ENCODE measurements at places on chromosomes 12 and 14.
A peak's percentile ranks its signal among the peaks of the same experiment; 100 is the strongest.

DNA sequence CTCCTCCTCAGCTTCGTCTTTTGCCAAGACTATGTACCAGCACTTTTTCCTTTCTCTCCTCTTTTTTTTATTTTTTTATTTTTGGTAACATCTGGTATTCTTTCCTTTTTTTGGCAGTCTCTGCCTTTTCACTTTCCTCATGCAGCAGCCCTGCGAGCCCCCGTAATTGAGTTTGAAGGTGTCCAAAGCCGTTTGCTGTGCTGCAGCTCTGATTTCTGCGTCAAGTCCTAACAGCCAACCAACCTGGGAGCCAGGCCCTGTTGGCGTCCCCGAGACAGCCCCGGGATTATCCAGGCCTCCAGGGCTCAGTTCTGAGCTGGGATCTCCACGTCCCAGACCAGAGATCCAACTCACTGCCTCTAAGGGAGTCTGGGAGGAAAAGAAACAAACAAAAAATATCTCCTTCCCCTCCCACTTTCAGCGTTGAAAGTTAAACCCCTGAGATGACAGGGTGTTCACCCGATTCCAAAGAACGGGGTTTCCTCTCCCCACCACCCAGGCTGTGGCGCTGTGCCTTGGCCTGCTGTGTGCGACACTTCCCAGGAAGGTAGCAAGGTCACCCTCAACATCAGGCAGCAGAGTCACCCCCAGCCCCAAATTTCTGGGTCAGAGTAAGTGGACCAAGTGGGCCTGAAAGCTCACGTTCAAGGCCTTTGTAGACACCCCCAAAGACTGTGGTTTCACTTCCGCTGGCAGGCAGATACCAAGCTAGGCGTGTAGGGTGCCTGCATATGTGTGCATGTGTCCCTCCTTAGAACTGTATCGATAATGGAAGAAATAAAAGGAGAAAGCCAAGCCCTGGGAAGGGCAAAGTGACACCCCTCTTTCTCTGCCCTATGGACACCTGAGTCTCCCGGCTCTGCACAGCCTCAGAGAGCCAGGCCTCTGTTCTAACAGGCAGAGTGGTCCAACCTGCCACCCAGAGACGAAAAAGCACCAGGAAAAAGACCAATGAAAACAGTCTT is 11.1 kb downstream of the BCL11B start:
- DNase-seq: no peak

DNA sequence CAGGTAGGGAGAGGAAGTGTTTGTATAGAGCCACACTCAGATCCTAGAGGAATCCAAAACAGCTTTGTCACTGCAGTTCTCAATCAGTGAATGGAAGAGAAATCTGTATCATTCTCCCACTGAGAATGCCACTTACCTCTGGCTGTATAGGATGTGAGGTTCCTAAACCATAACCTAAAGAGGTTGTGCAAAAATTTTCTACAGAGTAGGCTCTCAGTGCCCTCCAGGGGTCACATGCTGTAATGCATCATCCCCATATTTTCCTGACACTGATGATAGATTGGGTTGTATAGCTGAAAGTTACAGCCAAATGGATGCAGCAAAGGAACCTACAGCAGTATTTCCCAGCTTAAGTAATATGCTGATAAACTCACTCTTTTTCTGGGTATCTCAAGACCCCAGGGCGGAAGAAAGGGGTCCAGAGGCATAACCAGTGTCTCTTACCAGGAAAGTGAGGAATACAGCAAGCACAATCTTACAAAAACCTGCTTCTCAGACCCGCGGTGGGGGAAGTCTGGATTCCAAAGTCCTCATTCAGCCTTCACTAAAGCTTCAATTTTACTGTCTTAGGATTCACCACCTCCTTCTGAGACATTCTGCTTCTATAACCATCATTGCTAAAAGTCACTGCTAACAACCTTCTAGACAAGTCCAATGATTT is 3.8 kb downstream of the BCDIN3D start:
- DNase-seq: no peak

DNA sequence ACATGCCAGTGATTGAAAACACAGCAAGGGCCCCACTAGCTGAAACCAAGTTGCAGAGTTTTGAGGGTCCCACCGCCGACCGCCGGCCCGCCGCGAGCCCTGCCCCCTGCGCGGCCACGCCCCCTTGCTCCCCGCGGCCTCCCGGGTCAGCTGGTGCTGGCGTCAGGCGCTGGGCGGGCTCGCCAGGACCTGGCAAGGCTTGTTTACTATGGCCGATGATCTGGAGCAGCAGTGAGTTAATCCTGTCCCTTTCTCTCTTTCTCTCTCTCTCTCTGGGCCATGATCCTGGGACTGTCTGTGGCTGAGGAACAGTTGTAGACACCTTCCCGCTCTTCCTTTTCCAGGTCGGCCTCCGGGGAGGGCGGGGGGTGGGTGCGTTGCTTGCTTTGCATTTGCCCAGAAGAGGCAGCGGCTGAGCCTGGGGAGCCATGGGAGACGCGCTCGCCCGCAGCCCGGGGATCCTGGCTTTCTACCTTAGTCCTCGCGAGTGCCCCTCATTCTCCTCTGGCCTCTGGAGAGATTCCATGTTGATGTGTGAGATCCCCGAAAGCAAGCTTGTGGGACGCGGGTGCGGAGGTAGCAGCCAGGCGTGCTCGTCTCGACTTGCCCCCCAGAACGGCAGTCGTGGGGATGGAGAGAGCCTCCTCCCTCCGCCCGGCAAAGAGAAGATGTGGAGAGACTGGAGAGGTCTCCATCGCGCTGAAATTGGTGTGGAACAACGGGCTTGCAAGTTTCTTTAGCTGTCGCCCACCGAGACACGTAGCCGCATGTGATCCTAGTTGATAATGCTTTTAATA is at the start of gene ABHD4:
TSS of gene ABHD4 (plus strand) at position 202 of the 797 bp plus-strand sequence. CDS start at position 209, 7 bp downstream.
- DNase-seq: peak; percentile 53

- DNase-seq: no peak
These were observed 24.1 kb downstream of the AHNAK2 start for GRCh38 chr14:104953896-104954656.

DNA sequence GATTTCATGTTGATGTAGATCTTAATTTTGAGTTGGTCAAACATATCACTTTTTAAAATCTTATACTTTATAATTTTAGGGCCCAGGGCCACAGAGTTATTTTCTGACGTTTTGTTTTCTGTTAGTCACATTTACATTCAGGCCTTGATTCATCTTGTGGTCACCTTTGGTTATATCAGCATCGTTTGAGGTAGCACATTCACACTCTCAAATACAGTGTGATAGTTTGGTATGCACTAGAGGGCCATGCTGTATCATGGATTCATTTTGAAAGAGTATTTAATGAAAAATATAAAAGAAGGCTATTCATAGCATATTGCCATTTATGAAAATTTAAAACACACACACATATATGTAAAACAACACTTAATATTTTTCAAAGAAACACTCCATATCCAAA is 274.6 kb downstream of the RAD51B start:
- DNase-seq: no peak

GRCh38 chr12:82357845-82358199 is 365 bp downstream of the CCDC59 start:
- DNase-seq: no peak

DNA sequence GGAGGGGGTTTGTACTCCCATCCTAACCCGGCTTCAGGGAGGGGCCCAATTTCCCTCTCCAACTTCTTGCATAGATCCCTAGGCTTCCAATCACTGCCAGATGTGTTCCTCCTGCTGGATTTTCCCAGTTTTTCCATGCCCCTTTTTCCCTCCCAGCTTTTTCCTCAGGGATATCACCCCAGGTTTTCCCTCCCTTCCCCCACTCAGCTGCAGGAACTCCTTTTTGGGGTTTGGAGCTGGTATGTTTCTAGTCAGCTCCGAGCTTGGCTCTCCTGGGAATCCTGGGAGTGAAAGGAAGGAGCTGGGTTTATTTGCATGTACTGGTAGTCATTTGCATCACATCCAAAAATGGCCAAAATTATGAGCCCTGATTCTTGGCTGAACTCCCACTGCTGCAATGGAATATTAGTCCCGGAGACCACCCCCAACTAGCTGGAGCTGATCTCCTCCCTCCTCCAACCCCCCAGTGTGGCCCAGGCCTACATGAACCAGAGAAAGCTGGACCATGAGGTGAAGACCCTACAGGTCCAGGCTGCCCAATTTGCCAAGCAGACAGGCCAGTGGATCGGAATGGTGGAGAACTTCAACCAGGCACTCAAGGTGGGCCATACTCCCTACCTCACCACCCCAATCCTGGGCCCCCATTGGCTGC is 1.4 kb upstream of the RDH5 start:
- no peak for DNase-seq

DNA sequence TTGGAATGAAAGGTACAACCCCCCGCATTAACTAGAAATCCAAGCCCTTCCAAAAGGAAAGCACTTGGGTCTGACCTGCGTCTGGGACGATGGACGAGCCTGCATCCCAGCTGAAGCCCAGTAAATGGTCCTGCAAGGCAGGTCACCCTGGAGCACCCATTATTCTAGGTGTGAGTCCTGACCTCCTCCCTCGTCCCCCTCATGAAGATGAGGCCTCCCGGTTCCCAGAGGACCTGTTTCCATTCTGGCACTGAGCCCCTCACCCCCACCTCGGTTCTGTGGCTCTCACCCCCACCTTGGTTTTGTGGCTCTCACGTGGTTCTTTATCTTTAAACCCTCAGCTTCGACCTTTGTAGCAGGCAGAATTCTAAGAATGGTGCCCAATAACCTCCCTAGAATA is 7.3 kb downstream of the IFI27 start:
- no peak for DNase-seq

- peak; percentile 89 for DNase-seq
These were observed 2.8 kb upstream of the ARID2 start for GRCh38 chr12:45726603-45727300.

DNA sequence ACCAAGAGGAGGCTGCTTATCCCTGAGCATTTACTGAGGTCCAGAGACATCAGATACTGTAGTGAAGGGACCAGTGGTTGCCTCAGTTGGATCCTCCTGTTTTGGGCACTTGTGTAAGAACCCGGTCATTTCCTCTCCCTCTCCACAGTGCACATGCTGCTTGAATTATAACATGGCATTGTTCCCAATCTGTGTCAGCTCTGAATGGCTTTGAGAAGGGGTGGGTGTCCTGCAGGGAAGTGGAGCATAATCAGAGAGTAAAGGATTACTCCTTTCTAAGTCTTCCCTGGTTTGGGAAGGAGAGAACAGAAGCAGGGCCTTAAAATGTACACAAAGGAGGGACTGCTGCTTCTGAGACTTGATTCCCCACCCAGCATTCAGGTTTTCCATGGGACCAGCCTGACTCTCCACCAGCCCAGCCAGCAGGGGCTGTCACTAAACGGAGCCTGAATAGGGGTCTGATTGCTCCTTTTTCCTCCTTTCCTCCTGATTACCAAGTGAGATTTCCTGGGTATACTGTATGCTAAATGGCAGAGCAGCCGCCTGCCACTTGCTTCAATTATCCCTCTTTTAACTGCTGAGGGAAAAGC is 78.4 kb downstream of the NRXN3 start:
- DNase-seq: peak; percentile 43

GRCh38 chr12:5548152-5548943 is 116.4 kb downstream of the NTF3 start:
- DNase-seq: no peak

- DNase-seq: no peak
These were observed 22.7 kb downstream of the LRRC74A start for GRCh38 chr14:76848879-76849278.

GRCh38 chr14:23573384-23574015 is 5.1 kb downstream of the JPH4 start:
- no peak for DNase-seq

DNA sequence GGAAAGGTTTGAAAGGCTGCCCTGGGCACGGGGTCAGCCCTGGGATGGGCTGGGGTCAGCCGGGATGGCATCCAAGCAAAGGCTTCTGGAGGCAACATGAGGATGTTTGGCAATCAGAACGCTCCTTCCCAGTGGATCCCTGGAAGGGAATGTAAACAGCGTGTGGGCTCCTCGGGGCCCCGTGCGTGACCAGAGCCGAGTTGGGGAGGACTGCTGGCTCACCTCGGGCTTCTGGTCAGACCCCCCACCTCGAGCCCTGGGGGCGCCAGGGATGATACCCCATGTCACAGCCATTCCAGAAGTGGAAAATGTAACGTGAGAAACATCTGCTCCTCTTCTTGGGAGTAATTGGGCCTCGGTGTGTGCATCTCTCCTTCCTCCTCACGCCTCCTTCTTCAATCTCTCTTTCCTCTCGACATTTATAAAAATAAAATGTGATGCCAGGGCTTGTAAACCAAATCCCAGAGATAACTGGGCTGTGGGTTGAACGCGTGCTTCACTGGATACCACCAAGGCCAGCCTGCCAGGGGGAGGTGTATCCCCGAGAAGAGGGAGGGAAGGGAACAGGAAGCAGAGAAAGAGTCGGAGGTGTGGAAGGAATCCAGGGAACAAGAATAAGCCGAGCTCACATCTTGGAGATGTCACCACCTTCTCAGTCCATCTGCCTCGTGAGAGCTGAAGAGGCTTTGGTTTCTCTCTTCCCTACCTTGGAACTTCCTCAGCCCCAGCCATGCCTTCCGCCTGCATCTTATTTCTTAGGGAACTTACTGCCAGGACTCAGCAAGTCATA is 144.8 kb downstream of the NUAK1 start:
- no peak for DNase-seq

DNA sequence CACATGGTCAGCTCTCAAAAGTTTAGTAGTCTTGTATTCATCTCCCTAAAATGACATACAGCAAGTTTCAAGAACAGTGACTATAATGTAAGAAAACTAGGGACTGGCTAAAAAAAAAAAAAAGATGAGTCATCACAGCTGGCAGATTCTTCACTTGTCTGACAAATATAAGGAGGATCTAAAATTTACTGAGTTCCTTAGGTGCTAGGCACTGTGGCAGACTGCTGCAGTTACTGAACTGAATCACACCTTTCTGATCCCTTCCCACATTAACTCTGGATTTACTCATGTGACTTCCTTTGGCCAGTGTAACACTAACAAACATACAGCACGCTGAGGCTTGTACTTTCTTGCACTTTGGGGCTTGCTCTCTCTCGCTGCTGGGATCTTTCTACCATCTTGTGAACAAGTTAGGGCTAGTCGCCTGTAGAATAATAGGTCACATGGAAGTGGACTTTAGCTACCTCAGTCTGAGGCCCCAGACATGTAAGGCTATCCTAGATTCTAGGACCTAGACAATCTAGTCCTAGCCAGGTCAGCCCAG is 32.1 kb downstream of the BAZ1A start:
- DNase-seq: no peak

- DNase-seq: no peak
These were observed at the start of gene ZFP36L1 for GRCh38 chr14:68792979-68793733. Gene ZFP36L1, minus strand, starts transcription at chr14:68793067. Its CDS starts 129 bp downstream, at chr14:68792938.

DNA sequence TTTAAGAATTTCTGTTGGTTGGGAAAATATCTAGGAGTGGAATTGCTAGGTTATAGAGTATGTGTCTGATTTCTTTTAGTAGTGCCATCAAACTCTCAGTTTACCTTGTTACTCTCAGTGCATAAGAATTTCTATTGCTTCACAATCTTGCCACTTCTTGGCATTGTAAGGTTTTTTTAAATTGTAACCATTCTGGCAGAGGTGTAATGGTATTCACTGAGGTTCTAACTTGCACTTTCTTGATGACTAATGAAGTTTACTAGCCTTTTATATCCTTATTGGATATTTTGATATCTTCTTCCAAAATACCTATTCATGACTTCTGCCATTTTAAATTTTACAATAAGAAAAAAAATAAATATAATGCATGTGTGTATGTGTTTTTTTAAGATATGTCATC is 478.0 kb downstream of the NAV3 start:
- DNase-seq: no peak

- DNase-seq: no peak
These were observed 5.4 kb downstream of the VSIG10 start for GRCh38 chr12:118098401-118098800.

- DNase-seq: no peak
These were observed 9.8 kb downstream of the ZNF641 start for GRCh38 chr12:48340943-48341342.

GRCh38 chr12:104694711-104695110 is 238.0 kb downstream of the CHST11 start:
- no peak for DNase-seq

- no peak for DNase-seq
These were observed 165.1 kb downstream of the MON2 start for GRCh38 chr12:62631471-62632410.

Measured in NCI-H1092 (cell line).